Bone marrow (tissue), 2 donors: ENCODE measurements at places on chromosomes 7 and 10.

DNA sequence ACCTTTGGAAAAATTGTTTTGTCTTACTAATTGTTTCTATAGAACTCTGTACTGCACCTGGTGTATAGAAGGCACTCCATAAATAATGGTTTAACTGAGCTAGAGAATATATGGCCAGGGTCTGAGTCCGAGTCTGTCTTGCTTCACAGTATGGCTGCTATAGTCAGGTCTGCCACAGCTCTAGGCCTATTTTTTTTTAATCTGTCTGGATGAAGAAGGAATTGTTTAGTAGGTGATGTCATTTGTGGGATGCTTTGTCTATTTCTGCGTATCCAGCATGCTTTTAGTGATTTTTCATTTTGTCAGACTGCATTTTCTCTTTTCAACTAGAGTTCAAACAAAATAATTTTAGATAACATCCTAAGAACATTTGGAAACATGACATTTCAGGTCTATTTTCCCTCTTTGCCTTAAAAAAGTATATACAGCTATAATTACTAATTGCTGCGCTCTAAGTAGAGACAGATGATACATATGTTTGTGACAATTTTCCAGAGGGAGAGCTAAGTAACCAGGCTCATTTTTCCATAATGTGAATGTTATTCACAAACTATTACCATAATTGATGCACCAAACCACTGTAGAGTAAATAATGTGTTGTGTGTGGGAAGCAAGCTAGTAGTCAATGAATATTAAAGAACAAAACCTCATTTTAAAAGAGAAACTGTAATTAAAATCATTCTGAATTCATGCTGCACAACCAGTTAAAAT lies 361.7 kb downstream of the AUTS2 start:
- DNase-seq: no peak

DNA sequence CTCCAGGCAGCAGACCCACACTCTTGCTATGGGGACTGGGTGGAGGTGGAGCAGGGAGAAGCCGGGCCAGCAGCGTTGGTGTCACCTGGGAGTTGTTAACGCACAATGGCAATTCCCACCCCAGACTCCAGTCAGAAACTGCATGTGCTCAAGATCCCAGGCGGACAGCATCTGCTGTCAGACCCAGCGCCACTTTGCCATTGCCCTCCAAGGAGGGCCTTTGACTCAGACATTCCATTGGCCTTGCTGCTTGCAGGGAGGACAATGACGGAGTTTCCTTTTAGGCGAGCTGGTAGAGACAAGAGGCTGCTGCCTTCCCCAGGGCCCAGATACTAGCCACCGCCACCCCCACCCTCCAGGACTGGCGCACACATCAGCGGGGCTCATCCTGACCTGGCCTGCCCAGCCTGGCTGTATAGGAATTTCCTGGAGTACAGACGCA lies 34.5 kb downstream of the ZNF775 start:
- DNase-seq: no peak

DNA sequence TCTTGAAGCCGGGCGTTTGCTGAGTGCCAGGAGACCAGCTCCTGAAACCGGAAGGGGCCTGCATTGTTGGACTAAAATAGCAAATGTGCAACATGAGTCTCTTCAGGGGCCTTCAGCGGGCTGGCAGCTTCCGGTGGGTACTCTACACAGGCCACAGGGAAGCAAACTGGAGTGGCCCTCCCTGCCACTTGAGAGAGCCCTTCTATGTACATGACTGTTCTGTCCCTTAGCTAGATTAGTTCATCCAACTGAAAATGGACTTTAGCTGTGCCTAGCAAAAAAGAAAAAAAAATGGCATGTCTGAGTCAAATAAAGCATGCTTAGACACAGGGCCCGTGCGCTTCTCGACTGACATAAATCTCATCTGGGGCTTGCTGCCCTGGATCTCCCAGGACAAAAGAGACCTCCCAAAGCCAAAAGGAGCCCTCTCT lies 115.3 kb upstream of the TCF7L2 start:
- no peak for DNase-seq

DNA sequence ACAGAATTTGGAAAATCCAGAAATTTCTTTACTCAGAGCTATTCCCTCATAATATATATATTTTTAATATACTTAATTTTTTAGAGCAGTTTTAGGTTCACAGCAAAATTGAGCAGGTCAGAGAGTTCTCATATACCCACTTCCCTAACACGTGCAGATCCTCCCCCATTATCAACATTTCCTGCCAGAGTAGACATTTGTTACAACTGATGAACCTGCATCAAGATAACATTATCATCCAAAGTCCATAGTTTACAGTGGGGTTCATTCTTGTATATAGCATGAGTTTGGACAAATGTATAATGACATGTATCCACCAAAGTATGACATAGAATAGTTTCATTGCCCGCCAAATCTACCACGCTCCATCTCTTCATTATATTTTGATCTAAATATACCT lies 170.0 kb downstream of the PTEN start:
- peak; percentile 21 for DNase-seq

- peak; percentile 43 for DNase-seq
These were observed at the start of gene GSTK1 for GRCh38 chr7:143263266-143264195. GSTK1 (plus strand) TSS chr7:143263441; CDS start chr7:143263514, 73 bp downstream.

GRCh38 chr7:66681491-66682349 lies 53.0 kb downstream of the KCTD7 start:
- DNase-seq: peak; percentile 84
